Kidney (tissue), 22 donors: ENCODE measurements at places on chromosomes 7 and 10. TPM values are rescaled to one million over a fixed set of nuclear protein-coding genes. Genes with fewer than 3 reads are reported as not detected.

The LRRTM3 gene
- 0.22 TPM for total RNA-seq

- DNase-seq = no peak
- no peak overlapping the region for H3K27ac ChIP-seq
- no peaks in the 10 kb centered on the region for H3K27me3 ChIP-seq
- H3K36me3 ChIP-seq = no peaks in the 10 kb centered on the region
- no peak overlapping the region for H3K4me3 ChIP-seq
- no peaks in the 10 kb centered on the region for H3K4me1 ChIP-seq
Measured at GRCh38 chr7:7524121-7524520, 11.6 kb downstream of the COL28A1 start.

DNA sequence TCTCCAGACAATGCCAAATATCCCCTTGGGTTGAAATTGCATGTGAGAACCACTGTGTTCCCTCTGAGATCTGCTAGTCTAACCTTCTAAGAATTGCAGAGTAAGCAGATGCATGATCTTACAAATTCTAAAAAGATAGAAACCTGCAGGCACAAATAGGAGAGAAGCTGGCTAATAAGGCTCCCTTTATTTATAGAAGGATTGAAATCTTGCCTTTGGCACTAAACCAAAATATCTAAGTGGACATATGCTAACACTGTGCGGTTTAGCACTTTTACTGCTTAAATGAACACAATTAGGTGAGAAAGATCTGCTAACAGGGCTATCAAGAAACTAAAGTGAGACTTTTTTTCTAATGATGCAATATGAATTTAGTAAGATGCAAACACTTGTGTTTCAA lies 225.5 kb downstream of the DOCK4 start:
- no peaks in the 10 kb centered on the region for H3K27me3 ChIP-seq
- H3K27ac ChIP-seq = no peak overlapping the region
- peaks cover 2% of the 10 kb centered on the region for H3K36me3 ChIP-seq
- no peak for DNase-seq
- H3K4me3 ChIP-seq = no peak overlapping the region

DNA sequence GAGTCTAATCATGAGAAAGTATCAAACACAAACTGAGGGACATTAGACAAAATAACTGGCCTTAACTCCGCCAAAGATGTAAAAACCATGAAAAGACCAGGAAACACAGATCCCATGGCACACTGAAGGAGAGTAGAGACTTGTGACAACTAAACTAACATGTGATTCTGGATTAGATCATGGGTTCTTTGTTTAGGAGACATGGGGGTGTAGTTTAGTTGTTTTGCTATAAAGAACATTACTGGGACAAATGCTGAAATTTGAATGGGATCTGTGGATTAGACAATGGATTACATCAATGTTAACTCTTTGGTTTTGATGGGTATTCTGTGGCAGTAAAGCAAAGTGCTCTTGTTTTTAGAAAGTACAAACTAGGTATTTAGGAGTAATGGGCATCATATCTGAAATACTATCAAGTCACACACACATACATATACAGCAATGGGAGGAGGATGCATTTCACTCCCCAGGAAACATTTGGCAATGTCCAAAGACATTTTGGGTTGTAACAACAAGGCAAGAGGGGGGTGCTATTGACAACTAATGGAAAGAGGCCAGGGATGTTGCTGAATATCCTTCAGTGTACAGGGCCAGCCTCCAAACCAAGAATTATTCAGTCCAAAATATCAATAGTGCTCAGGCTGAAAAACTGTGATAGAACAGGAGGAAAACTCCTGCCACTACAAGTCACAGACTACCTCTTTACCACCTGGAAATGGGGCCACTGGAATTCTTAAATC lies 32.4 kb downstream of the WAPL start:
- no peak for DNase-seq
- no peak overlapping the region for H3K27ac ChIP-seq
- H3K36me3 ChIP-seq = peaks cover 7% of the 10 kb centered on the region
- no peaks in the 10 kb centered on the region for H3K4me1 ChIP-seq
- H3K27me3 ChIP-seq = no peaks in the 10 kb centered on the region

The IFIT2 gene
- total RNA-seq = 12.2 TPM

The NUDT1 gene
- total RNA-seq = 9.3 TPM

DNA sequence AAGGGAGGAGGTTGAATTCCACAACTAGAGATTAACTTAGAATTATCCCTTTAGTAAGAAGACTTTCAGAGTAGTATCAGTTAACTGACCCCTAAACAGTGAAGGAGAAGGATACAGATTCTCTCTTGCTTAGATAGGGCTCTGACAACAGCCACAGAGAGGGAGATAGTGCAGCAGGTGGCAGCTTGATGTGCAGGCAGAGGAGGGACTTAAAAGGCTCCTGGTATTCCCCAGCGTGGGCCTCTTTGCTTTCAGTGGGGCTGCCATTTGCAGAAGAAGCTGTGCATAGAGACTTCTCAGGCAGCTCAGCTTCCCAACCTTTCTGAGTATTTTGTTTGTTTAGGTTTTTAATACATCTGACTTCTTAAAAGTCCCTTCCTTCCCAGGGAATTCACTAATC lies 16.0 kb downstream of the FZD1 start:
- no peak for DNase-seq
- no peaks in the 10 kb centered on the region for H3K27me3 ChIP-seq
- H3K4me1 ChIP-seq = no peaks in the 10 kb centered on the region

The LBX1 gene
- not detected for total RNA-seq

The SLC29A4 gene
- 3.4 TPM for total RNA-seq

DNA sequence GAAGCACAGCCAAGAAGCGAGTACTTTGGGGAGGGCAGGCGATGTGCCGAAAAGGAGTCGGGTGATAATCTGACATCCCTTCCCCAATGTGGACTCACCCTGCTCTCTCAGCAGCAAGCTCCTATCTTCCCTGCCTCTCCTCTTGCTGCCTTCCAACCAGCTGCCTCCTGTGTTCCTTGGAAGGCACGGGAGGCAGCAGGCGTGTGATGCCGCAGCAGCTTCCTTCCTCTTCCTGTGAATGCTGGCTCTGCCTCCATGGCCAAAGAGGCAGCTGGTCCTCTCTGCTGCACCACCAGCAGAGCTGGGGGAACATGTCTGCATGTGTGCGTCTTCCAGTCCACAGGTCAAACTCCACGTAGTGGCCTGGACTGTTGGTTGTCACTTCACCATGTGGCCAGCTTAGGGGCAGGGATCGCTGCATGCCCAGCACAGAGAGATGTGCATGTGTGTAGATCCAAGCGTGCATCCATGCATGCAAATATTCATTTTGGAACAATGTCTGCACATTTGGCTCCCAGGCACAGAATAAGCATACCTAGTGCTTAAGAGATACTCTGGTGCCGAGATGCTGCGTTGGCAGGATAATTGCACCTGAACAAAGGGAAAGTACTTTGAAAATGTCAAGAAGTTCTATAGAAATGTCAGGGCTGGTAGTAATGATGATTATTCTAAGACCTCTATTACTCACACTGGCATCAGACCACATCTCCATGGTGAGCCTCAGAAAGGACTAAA lies 499.8 kb downstream of the PLXNA4 start:
- DNase-seq = no peak
- no peaks in the 10 kb centered on the region for H3K36me3 ChIP-seq
- H3K27me3 ChIP-seq = no peaks in the 10 kb centered on the region
- H3K27ac ChIP-seq = no peak overlapping the region

The HOXA4 gene
- 11.2 TPM for total RNA-seq

The SRGN gene
- total RNA-seq = 130 TPM

GRCh38 chr10:14779001-14779651 lies 4.4 kb upstream of the FAM107B start:
- H3K4me1 ChIP-seq = peaks cover 5% of the 10 kb centered on the region
- no peak overlapping the region for H3K27ac ChIP-seq
- no peak for DNase-seq

DNA sequence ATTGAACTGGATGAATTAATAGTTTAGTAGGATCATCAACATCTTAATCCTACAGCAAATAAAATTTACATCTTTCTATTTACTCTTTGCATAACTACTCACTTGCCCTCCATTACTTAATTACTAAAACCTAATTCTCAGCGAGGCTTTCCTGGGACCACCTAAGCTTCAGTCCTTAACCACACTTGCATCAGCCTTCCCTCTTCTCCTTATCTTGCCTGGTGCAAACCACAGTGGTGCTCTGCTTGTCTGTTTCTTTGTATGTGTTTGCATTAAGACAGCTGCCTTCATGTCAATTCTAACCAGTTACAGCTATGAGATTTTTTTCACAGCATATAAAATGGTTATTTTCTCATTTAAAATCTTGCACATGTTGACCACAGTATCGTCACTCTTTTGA lies 72.6 kb upstream of the ZNF92 start:
- no peaks in the 10 kb centered on the region for H3K36me3 ChIP-seq
- no peak overlapping the region for H3K27ac ChIP-seq

GRCh38 chr10:97922022-97922758 lies 72.5 kb downstream of the GOLGA7B start:
- no peak overlapping the region for H3K27ac ChIP-seq
- no peak for DNase-seq
- H3K27me3 ChIP-seq = no peaks in the 10 kb centered on the region

The ZNF117 gene
- total RNA-seq = 12.6 TPM

GRCh38 chr7:37309493-37309892 lies 139.2 kb downstream of the ELMO1 start:
- DNase-seq = no peak
- no peak overlapping the region for H3K27ac ChIP-seq
- H3K36me3 ChIP-seq = no peaks in the 10 kb centered on the region

GRCh38 chr10:42997849-42998165 lies 79.1 kb upstream of the RET start:
- no peaks in the 10 kb centered on the region for H3K4me1 ChIP-seq
- DNase-seq = no peak
- no peak overlapping the region for H3K27ac ChIP-seq
- H3K36me3 ChIP-seq = no peaks in the 10 kb centered on the region

- no peaks in the 10 kb centered on the region for H3K36me3 ChIP-seq
- H3K4me1 ChIP-seq = no peaks in the 10 kb centered on the region
- no peak overlapping the region for H3K27ac ChIP-seq
- no peaks in the 10 kb centered on the region for H3K27me3 ChIP-seq
- no peak overlapping the region for H3K4me3 ChIP-seq
Measured at GRCh38 chr7:17427924-17428323, 129.5 kb downstream of the AHR start.

- H3K36me3 ChIP-seq = no peaks in the 10 kb centered on the region
- H3K27me3 ChIP-seq = no peaks in the 10 kb centered on the region
- H3K4me3 ChIP-seq = no peak overlapping the region
- DNase-seq = no peak
Measured at GRCh38 chr10:105950410-105950809, 1214.1 kb downstream of the SORCS1 start.

The ACBD5 gene
- 32.6 TPM for total RNA-seq

DNA sequence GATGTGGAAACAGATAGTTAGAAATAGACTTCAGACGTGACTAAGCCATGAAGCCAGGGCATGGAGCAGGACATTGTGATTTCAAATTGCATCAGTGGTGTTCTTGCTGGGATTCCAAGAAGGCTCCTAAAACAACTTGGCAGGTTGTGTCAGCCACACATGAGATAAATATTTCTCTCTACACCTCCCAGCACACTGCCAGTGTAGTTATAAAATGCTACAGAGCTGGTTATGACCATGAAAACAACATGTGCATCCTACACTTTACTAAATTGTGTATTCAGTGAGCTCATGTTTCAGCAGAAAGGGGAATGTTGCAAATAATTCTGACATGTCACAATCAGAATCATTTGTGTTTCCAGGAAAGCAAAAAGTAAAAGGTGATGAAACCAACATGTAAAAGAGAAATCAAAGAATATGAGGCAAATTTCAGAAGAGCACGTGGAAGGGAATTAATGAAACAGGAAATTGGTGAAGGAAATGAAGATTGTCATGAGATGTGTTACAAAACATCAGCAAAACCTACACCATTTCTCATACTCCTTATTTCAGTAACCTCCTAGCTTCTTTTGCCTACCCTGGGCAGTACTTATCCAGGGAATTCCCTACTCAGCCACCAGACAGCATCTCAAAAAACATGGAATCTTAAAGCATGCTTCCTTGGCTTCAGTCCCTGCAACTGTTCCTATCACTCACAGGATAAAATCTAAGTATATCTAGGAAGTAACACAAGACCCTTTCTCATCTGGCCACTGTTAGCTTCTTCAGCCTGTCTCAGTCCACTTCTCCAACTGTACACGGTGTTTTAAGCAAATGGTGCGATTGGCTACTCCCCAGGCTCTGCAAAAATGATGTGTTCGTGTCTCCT lies 5.8 kb upstream of the CYP3A7 start:
- H3K36me3 ChIP-seq = no peaks in the 10 kb centered on the region
- DNase-seq = no peak

- no peak for DNase-seq
- H3K27me3 ChIP-seq = no peaks in the 10 kb centered on the region
- H3K36me3 ChIP-seq = peaks cover 6% of the 10 kb centered on the region
- H3K4me3 ChIP-seq = no peak overlapping the region
- H3K27ac ChIP-seq = no peak overlapping the region
Measured at GRCh38 chr7:138865843-138866242, 67.8 kb upstream of the ATP6V0A4 start.

GRCh38 chr10:34191406-34191805 lies 623.7 kb downstream of the PARD3 start:
- no peak for DNase-seq
- H3K27me3 ChIP-seq = no peaks in the 10 kb centered on the region
- no peak overlapping the region for H3K4me3 ChIP-seq
- H3K4me1 ChIP-seq = no peaks in the 10 kb centered on the region
- H3K36me3 ChIP-seq = no peaks in the 10 kb centered on the region
- H3K27ac ChIP-seq = no peak overlapping the region

GRCh38 chr7:30323006-30323355 lies 38.6 kb downstream of the ZNRF2 start:
- no peaks in the 10 kb centered on the region for H3K36me3 ChIP-seq
- no peak for DNase-seq
- no peak overlapping the region for H3K4me3 ChIP-seq

The CALML3 gene
- not detected for total RNA-seq

GRCh38 chr10:128422190-128422589 lies 296.0 kb upstream of the MKI67 start:
- no peaks in the 10 kb centered on the region for H3K27me3 ChIP-seq
- no peak overlapping the region for H3K4me3 ChIP-seq
- no peak overlapping the region for H3K27ac ChIP-seq
- DNase-seq = no peak

The C10orf62 gene
- 1.6 TPM for total RNA-seq

GRCh38 chr10:32713560-32713959 lies 244.5 kb downstream of the ITGB1 start:
- H3K4me3 ChIP-seq = no peak overlapping the region
- DNase-seq = no peak
- no peaks in the 10 kb centered on the region for H3K4me1 ChIP-seq
- H3K36me3 ChIP-seq = no peaks in the 10 kb centered on the region
- no peak overlapping the region for H3K27ac ChIP-seq

- H3K4me1 ChIP-seq = no peaks in the 10 kb centered on the region
- no peak overlapping the region for H3K4me3 ChIP-seq
- H3K27me3 ChIP-seq = no peaks in the 10 kb centered on the region
- no peaks in the 10 kb centered on the region for H3K36me3 ChIP-seq
- no peak for DNase-seq
Measured at GRCh38 chr10:86169066-86169465, 197.5 kb downstream of the GRID1 start.

DNA sequence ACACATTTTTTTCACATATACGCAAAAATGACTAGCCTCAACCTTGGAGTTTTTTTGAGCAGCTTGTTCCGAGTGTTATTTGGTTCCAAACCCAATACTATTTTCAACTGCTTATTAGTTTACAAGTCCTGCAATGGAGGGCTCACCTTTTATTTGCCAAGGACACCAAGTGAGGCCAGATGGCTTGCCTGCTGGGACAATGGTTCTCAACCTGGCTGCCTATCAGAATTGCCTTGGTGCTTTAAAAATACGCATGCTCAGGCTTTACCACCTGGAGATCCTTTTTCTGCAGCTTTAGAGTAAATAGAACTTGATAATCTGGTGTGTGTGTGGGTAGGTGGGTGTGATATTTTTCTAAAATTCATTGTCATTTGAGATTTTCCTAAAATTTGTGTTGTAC lies 276.8 kb downstream of the MTERF1 start:
- no peak overlapping the region for H3K27ac ChIP-seq
- H3K36me3 ChIP-seq = no peaks in the 10 kb centered on the region
- no peaks in the 10 kb centered on the region for H3K4me1 ChIP-seq
- no peaks in the 10 kb centered on the region for H3K27me3 ChIP-seq

The ACSL5 gene
- 21.8 TPM for total RNA-seq

The ADCY1 gene
- 3.7 TPM for total RNA-seq
